ENCODE measurements at places on chromosomes 12 and 14.

- DNase-seq = no peak
Observed at GRCh38 chr14:105499256-105500035, 8.4 kb downstream of the TEDC1 start.

- DNase-seq = no peak
Observed at GRCh38 chr12:92002673-92003382, 142.8 kb downstream of the BTG1 start.

DNA sequence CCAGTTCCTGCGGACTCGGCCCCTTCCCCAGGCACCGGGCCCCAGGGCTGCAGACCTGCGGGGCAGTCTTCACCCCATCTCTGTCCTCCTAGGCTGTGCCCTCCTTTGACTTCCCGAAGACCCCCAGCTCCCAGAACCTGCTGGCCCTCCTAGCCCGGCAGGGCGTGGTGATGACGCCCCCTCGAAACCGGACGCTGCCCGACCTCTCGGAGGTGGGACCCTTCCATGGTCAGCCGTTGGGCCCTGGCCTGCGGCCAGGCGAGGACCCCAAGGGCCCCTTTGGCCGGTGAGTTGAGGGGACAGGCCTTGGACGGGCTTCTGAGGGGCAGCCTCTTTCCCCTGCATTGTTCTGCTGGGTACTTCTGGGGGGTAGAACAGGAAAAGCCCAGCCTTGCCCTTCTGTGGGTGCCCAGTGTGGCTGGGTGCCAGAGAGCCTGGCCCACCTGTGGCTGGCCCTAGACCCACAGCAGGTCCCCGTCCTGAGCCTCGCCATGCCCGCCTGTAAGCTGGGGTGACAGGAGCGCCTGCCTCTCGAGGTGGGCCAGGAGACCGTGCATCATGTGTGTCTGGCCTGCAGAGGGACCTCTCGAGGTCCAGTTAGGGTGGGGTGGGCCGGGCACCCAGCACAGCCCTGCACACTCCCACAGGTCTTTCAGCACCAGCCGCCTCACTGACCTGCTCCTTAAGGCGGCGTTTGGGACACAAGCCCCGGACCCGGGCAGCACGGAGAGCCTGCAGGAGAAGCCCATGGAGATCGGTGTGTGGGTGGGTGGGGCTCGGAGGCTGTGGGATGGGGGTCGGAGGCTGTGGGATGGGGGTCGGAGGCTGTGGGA lies 12.6 kb upstream of the PUS1 start:
- DNase-seq = no peak

DNA sequence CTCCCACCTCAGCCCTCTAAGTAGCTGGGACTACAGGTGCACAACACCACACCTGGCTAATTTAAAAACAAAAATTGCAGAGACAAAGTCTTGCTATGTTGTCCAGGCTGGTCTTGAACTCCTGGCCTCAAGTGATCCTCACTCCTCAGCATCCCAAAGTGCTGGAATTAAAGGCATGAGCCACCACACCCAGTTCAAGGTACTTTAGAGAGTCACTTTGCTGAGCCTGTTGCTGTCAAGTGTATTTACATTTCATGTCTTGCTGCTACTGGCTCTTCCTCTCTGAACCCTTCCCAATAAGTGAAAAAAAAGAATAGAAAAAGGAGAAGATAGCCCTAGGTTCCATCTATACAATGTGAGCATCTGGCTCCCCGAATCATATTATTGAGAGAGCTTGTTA lies 38.4 kb downstream of the SLCO1A2 start:
- no peak for DNase-seq

DNA sequence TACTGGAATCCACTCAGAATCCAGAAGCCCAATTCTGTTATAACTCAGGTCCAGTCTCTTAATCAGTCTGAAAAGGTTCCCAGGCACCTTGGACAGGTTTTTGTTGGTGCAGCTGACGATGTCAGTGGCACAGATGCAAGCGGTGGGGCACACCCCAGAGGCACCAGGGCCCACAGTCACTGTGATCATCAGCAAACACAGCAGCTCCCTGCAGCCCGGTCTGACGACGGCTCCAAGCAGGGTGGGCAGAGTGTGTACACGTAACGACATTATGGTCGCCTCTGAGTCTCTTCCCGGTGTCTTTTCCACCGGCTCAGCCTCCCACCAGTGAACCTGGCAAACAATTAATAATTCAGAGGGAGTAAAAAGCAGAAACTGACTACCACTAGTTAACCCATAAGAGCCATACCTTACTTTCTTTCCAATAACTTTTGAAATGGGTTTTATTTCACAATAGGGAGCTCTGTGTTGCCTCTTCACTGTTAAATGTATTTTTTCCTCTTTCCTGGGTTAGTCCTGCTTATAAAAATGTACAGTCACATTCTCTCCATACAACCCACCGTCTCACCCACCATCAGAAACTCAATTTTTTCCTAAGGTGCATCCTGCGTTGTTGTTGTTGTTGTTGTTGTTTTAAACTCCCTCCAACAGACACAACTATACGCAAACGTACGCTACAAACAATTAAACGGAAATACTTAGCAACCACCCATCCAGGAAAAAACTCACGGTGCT lies 521 bp upstream of the PCED1B start:
- DNase-seq = no peak

- DNase-seq = no peak
Observed at GRCh38 chr12:58673021-58673420, 247.3 kb downstream of the LRIG3 start.

DNA sequence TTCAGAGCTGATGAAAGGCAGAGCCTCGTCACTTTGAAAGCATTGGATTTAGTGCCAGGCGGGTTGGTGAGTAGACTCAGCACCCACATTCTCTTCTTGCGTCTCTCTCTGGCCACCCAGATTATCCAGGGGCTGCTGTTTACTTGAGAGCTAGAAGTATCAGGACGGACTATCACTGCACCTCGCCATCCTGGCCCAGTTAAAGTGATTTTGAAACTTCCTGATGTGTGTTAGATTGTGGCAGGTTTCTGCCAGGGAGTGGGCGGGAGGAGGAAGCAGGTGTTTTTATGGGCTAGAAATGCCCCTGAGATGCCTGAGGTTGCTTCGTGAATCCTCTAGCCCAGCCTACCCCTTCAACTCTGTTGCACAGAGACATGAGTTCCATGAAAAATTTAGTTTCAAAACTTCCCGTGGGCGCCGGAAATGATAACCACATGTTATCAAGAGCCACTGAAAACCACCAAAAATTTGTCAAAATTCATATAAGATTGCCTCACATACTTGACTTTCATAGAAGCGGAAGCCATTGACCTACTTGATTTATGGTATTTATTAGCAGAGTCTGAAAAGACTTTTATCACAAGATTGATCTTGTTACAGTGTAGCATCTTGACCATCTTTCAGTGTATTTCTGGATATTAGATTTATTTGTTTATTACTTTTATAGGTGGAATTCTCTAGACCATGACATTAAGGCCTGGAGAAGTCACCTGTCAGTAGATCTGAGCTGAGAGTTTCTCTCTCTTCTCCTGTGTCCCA lies 466.0 kb downstream of the RAD51B start:
- DNase-seq = no peak

DNA sequence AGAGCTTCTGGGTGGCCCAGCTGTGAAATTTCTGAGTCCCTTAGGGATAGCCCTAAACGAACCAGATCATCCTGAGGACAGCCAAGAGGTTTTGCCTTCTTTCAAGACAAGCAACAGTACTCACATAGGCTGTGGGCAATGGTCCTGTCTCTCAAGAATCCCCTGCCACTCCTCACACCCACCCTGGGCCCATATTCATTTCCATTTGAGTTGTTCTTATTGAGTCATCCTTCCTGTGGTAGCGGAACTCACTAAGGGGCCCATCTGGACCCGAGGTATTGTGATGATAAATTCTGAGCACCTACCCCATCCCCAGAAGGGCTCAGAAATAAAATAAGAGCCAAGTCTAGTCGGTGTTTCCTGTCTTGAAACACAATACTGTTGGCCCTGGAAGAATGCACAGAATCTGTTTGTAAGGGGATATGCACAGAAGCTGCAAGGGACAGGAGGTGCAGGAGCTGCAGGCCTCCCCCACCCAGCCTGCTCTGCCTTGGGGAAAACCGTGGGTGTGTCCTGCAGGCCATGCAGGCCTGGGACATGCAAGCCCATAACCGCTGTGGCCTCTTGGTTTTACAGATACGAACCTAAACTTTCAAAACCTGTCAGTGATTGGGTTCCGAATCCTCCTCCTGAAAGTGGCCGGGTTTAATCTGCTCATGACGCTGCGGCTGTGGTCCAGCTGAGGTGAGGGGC lies 38.9 kb downstream of the DAD1 start:
- no peak for DNase-seq

- no peak for DNase-seq
Observed at GRCh38 chr14:78254911-78255461, 84.8 kb downstream of the NRXN3 start.

DNA sequence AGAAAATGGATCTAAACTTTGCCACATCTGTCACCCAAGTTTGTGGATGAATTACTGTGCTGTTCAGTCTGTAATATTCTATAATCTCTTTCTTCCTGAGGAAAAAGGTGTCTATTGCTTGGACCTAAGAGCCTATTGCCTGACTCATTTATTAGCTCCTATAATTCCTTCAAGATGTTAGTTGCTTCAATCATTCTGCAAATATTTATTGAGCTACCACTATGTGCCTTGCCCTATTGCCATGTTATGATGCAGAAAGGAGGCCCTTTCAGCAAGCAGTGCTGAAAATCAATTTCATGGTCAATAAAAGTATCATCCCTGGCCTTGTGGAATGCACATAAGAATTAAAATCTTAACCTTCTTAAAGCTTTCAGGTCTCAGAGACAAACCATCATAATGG lies 113.6 kb downstream of the CCER1 start:
- no peak for DNase-seq

DNA sequence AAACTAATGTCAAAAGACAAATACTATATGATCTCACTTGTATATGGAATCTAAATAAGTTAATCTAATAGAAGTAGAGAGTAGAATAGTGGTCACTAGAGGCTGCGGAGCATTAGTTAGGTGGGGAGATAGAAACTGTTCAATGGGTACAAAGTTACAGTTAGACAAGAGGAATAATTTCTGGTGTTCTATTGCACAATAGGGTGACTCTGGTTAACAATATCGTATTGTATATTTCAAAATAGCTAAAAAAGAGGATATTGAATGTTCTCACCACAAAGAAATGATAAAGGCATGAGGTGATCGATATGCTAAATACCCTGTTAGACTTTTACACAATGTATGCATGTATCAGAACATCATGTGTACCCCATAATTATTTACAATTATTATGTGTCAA lies 42.9 kb downstream of the IGF1 start:
- no peak for DNase-seq

- no peak for DNase-seq
Observed at GRCh38 chr12:49294086-49294803, 702 bp upstream of the PRPH start.

All from WTC11 (cell line).